ENCODE measurements at places on chromosomes 4 and X.

DNA sequence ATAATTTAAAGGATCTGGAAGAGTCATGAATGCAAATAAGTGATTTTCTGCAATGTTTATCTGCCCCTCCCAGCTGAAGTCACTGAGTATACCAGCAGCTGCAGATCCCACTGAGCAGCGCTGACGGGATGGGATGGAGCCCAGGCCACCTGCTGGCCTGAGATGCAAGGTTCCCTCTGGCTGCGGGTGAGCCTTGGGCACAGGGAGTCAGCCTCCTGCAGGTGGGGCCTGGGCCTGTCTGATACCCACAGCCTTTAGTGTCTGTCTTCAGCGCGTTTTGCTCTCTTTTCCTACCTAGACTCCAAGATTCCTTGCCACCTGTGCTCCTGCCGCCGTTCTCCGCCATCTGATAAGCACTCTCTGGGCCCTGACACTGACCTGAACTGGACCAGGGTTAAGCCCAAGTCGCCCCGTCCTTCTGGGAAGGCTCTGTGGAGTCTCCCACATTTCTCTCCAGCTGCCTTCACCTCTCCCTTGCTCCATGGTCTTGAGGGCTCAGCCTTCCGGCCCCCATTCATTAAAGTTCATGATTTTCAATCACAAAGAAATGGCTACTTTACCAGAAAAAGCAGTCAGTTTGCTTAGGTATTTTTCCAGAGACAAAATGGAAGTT, 223.1 kb upstream of the FAT1 start:
- no peak for DNase-seq

DNA sequence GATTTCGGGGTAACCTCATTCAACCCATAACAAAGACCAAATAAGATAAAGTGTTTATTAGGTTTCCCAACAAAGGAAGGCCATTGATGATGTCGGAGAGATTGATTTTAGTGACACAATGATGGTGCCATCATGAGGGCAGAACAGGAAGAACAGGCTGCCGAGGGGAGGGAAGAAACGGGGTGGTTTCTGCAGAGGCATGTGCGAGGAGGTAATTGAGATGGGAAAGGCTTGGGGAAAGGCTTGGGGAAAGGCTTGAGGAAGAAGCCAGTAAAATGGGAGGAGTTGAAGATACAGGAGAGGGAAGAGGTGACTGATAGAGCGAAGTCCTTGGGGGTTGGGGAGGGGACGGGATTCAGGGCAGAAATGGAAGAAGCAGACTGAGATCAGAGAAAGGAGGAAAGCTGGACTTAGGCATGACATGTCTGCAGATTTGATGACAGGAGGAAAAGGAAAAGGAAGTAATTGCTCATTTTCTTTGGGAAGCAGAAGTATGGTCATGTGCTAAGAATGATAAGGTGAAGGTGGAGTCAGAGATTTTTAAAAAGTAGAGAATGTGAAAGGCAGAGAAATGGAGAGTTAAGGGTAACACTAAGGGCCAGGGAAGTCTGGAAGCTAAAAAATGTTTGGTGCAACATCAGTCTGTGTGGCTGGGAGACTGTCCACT, 6.0 kb downstream of the HPSE start:
- no peak for DNase-seq

GRCh38 chr4:83850435-83850834, 314.5 kb downstream of the GPAT3 start:
- DNase-seq: no peak

DNA sequence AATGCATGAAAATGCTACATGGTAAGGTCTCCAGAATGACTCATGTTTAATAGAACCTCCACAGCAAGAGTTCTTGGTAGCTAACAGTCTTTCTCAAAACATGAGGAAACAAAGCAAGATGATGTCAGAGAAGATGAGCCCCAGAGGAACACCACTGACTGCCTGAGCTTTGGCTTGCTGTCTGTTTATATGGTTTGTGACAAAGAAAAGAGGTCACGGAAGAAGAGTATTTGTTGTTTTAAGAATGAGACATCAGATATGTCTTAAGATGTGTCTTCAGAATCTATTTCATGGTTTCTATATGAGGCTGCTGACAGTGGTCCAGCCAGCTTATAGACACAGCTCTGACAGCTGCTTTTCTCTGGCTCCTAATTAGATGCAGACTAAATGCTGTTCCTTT, 18.8 kb upstream of the AREG start:
- DNase-seq: no peak

GRCh38 chrX:153933748-153934147, 1.1 kb downstream of the NAA10 start:
- DNase-seq: no peak

DNA sequence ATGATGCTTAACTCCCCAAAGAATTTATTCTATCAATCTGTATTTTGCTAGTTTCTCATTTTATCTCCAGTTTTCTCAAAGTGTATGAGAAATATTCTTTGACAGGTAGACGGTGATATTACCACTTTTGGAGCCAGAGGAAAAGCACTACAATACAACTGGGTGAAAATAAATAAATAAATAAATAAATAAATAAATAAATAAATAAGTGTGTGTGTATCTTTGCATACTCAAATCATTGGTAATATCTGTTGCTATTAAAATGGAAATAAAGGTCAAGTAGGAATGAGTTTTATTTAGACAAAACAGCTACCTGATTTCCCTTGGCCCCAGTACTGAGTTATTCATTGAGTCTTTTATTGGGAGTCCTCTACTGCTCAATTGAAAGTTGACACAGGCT, 114.3 kb downstream of the RBMX2 start:
- no peak for DNase-seq

DNA sequence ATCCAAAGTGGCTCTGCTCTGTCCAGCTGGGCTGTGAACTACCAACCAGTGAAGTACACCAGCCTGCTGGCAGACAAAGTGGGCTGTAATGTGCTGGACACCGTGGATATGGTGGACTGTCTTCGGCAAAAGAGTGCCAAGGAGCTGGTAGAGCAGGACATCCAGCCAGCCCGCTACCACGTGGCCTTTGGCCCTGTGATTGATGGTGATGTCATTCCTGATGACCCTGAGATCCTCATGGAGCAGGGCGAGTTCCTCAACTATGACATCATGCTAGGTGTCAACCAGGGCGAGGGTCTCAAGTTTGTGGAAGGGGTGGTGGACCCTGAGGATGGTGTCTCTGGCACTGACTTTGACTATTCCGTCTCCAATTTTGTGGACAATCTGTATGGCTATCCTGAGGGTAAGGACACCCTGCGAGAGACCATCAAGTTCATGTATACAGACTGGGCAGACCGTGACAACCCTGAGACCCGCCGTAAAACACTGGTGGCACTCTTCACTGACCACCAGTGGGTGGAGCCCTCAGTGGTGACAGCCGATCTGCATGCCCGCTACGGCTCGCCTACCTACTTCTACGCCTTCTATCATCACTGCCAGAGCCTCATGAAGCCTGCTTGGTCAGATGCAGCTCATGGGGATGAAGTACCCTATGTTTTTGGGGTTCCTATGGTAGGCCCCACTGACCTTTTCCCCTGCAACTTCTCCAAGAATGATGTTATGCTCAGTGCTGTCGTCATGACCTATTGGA, 22.6 kb downstream of the NLGN3 start:
- DNase-seq: no peak

DNA sequence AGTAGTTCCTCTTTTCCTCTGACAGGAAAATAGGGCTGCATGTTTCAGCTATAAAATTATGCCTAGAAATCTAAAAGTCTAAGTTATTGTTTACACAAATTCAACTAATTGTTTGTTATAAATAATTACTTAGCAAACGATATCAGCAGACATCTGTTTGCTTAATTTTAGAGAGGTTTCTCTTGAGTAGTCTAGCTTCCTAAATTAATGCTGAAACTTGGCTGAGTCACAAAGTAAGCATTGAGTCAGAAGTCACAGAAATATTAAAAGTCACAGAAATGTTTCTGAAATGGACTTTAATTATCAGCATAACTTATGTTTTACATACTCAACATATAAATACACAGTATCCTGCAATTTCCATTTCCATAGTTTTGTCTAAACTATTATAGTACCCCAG, 1044.0 kb downstream of the CCSER1 start:
- DNase-seq: no peak

- no peak for DNase-seq
These were observed 24.8 kb downstream of the SLC2A9 start for GRCh38 chr4:9996319-9997110.

DNA sequence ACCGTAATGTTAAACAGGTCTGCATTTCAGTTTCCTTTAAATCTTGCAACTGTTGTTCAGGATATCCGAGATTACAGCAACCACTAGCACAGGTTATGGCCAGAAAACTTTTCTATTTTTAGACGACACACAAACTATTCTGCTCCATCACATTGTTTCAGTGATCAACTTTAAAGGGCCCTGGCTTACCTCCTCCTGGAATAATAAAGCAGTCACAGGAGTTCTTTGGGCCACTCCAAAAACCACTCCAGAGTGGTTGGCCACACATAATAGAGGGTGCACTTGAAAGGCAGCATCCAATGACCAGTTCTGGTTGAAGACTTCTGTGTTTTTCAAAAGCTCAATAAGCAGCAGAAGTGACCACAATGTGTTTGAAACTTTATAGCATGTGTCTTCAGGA, 118.9 kb downstream of the RAB28 start:
- no peak for DNase-seq

DNA sequence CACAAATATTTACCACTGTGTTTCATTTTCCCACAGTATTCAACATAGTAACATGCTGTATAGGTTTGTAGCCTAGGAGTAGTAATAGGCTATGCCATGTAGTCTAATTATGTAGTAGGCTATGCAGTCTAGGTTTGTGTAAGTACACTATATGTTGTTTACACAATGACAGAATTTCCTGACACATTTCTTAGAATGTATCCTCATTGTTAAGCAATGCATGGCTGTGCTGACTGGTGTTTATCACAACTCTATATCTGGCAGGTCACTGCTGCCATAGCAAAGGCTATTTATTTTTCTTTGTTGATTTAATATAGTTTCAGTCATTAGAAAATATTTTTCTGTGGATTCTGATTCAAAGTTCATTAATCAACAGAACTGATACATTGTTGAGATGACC, 108.3 kb upstream of the TEX13A start:
- DNase-seq: no peak

DNA sequence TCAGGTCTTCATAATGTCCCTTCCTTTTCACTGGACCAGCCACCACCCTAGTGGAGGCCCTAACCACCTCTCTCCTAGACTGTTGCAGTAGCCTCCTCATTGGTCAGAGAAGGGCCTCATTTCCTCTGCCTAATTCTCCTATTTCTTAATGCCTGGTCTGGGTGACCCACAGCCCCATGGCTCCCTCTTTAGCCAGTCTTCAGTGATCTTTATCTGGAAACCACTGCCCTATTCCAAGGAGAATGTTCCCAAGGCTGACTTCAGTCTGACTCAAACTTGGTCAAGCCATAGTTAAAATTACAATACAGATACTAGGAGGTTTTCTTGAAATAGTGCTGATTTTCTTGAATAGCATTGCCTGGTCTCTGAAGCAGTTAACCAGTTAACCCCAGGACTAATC, 53.6 kb upstream of the PRPS1 start:
- no peak for DNase-seq

- DNase-seq: no peak
These were observed 30.9 kb upstream of the CDKN2AIP start for GRCh38 chr4:183413234-183414200.

- no peak for DNase-seq
These were observed 16.7 kb downstream of the HADH start for GRCh38 chr4:108006361-108006760.

- no peak for DNase-seq
These were observed 61.9 kb downstream of the FAM53A start for GRCh38 chr4:1622238-1622637.

GRCh38 chrX:69320116-69320515, 154.9 kb upstream of the PJA1 start:
- no peak for DNase-seq

- DNase-seq: no peak
These were observed 1495.5 kb downstream of the PCDH18 start for GRCh38 chr4:136036744-136037143.

GRCh38 chr4:81913427-81913879, 441.7 kb upstream of the RASGEF1B start:
- DNase-seq: peak; percentile 3

DNA sequence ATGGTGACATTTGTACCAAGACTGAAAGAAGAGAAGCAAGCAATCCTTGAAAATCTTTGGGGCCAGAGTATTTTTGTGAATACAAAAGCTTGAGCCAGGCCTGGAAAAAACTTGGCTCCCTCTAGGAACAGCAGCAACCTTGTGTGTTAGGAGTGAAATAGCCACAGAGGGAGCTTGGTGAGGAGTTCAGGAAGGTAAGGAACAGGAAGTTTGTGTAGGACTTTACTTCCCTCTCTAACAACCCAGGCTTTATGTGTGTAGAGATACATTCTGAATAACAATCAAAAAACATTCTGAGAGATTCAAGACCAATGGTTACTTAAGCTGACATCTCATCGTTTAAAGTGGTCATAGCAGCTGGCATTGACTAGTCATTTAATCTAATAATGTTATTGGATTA, 668.5 kb downstream of the PCDH18 start:
- DNase-seq: no peak

DNA sequence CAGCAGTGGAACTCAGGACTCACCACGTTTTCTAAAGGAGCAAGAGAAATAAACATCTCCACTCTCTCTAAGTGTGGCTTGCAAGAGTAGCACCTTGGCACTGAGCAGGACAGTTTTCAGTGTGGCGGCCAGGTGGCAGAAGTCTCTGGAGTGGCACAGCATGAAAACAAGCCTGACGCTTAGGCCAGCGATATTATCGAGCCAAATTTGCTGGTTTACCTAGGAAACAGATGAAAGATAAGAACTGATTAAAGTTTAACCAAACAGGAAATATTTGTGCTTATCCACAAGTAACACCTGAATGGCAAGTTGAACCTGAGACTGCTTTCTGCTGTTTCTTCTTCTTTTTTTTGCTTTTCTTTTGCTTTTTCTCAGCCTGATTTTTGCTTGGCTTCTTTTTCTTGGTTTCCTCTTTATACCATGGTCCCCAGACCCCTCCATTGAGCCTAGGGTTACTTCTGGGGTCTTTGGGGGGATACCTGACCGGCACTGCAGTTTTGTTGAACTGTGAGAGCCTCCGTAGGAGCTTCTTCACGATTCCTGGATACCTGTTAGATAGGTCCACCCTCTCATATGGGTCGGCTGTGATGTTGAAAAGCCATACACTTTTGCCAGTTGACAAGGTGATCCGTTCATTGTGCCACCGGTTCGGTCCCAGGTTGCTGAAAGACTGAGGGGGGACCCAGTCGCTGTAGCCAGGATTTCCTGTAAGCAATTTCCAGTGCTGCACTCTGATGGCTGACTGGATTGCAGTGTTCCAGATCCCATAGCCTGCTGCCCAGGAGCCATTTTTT, 77.3 kb downstream of the ARSJ start:
- DNase-seq: peak; percentile 34

- no peak for DNase-seq
These were observed 4.6 kb downstream of the DUSP9 start for GRCh38 chrX:153651540-153652079.

- DNase-seq: no peak
These were observed 93.8 kb downstream of the SOWAHB start for GRCh38 chr4:76804096-76804495.

- no peak for DNase-seq
These were observed 90.4 kb downstream of the GPAT3 start for GRCh38 chr4:83626245-83626836.

DNA sequence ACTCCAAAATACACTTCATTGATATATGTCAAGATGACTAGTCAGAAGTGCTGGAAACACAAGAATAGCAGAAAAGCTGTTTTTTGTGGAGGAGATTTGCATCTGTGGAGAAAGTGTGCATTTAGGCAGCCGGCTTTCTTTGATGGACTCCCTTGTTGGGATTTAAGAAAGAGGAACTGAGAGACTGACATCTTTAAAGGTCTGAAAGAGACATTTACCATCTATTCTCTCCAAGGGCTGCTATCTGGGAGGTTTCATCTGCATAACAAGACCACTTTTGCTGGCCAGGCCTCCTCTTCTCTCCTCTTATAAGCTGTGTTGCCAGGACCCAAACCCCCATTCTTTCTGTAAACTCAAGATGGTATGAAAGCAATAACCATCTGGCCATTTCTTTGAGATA, 1065.0 kb downstream of the NLGN4X start:
- no peak for DNase-seq

Data from CD8-positive, alpha-beta memory T cell (primary cell).